ENCODE measurements at places on chromosomes 2 and 18.

GRCh38 chr18:35506024-35506712 lies 8.4 kb upstream of the INO80C start:
- no peak for DNase-seq

GRCh38 chr18:306608-307255 lies 38.9 kb upstream of the THOC1 start:
- no peak for DNase-seq

DNA sequence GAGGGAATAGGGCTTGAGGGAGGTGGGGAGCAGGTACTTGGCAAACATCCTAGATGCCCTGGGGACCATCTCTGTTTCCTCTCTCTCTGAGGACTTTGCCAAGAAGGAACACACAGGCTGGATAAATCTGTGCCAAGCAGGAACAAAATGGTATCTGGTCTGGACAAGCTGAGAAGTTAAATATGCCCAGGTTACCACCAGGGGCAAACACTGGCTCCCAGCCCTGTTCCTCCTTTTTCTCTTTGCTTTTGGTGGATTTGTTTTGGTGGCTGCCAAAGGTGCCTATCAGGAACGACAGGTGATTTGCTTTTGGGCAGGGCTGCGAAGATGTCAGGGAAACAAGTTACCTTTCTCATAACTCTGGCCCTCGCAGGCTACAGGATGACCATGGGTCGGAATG lies 227.5 kb upstream of the SMAD2 start:
- DNase-seq, result no peak

GRCh38 chr2:102235491-102235890 lies 48.7 kb downstream of the IL1RL2 start:
- DNase-seq, result no peak

DNA sequence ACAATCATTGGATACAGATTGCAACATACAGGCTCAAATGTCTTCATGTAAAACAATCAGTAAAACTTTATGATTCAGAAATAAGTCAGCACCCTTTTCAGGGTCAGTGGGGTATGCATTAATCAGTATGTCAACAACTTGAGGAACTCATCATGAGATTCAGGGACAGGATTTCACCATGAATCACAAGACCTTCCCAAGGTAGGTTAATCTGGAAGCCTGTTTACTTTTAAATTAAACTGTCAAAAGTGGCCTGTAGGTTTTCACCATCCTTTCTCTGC lies 104.8 kb downstream of the SP100 start:
- no peak for DNase-seq

- DNase-seq, result no peak
These were observed 67.0 kb downstream of the SLC66A2 start for GRCh38 chr18:79884294-79884962.

- no peak for DNase-seq
These were observed 59.8 kb downstream of the PMAIP1 start for GRCh38 chr18:59959606-59960005.

DNA sequence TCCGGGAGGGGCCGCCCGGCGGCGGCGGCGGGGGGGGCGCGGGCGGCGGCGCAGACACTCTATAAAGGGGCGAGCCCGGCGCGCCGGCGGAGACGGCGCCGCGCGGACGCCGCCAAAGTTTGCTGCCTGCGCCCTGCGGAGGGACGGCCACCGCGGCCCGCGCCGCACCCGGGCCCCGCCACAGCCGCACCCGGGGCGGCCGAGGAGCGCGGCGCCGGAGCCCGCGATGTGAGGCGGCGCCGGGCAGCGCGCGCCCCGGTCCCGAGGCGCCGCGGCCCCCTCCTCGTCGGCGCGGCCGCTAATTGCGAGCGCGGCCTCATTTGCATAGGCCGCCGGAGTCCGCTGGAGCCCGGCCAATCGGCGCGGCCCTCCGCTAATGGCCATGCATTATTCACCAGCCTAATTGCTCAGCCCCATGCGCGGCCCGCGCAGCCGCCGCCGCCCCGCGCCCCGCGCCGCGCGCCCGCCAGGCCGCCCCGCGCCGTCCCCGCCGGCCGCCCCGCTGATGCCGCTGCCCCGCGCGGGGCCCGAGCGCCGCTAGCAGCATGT lies at the start of gene SALL3:
Gene SALL3, plus strand, starts transcription at position 89 of the 549 bp plus-strand sequence. Its CDS starts 457 bp downstream, at position 546.
- DNase-seq, result no peak

- no peak for DNase-seq
These were observed 12.5 kb downstream of the PASK start for GRCh38 chr2:241136661-241137260.

GRCh38 chr2:223088866-223089265 lies 36.9 kb downstream of the KCNE4 start:
- DNase-seq, result no peak

DNA sequence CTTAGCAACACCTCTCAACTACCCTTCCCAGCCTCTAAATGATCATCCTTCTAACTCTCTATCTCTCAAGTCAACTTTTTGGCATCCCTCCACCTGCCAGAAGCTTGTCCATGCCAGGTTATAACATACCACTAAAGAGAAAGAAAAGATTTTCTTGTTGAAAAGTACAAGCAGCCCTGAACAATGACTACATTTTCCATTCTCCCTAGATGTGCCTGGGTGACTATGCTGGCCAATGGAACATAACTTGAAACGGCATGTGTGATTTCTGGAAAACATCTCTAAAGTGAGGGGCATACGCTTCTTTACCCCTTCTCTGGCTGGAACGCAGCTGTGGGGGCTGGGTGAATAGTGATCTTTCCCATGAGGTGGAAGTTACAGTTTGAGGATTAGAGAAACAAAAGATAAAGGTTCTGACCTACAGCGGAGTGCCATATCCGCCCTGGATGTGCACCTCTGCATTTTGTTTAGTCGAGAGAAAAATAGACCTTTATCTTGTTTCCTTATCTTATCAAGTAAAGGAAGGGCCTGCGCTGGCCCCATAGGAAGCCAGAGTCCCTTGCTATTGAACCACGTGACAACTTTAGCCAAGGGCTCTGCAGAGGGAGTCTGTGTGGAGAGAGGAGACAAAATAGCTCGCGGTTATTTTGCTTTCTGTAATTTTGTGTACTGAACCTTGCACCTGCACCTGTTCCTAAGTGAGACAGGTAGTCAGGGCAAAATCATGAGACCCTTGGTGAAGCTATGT lies 436.8 kb downstream of the TGIF1 start:
- no peak for DNase-seq

GRCh38 chr2:46559261-46559660 lies 79.9 kb downstream of the TMEM247 start:
- DNase-seq, result no peak

GRCh38 chr2:190446750-190447516 lies 38.8 kb downstream of the MFSD6 start:
- DNase-seq, result no peak

DNA sequence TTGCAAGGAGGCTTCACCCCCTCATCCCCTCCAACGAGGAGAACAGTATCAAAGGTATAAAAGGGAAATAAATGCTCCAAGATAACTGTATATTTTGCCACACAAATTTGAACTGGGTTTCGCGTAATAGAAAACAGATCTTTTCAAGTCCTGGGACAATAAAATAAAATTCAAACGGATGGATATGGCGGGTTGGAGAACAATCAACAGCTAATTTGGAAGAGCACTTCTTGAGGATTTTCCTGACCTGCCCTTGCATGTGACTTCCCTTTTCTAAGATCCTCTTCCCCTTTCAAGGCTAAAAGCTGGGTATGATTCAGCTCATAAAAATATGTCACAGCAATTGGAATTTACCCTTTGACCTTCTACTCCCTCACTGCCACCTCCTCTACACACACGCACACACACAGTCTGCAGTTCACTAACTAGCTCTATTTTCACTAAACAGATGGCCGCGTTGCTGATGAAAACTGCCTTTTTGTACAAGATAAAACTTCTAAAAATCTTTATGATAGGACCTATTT lies 386.9 kb downstream of the FIGN start:
- peak; percentile 15 for DNase-seq

DNA sequence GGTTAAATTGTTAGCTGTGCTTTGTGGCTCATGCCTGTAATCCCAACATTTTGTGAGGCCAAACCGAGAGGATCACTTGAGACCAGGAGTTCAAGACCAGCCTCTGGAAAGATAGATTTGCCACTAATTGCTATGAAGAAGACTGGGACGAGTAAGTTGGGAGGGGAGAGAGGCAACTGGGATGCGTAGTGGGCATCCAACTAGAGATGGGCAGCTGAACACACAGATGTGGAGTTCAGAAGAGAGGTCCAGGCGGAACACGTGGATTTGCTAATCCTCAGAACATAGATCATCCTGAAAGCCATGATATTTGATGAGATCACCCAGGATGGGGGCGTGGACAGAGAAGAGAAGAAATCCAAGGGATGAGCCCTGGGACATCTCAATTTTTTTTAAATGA lies 48.7 kb downstream of the CYP26B1 start:
- no peak for DNase-seq

DNA sequence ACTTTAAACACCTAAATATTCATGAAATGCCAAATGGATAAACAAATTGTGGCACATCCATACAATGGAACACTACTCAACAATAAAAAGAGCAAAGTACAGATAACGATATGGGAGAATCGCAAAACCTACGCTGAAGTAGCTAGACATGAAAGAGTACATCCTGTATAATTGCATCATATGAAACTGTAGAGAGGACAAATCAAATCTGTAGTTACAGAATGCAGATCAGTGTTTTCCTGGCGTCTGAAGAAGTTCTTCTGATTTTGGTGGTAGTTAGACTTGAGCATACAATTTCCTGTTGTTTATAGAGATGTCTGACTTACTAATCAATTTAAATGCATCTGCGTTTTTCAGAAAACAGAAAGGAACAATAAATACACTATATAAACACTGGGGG lies 394.4 kb downstream of the SOCS6 start:
- no peak for DNase-seq

GRCh38 chr2:84875213-84875560 lies 5.7 kb downstream of the TRABD2A start:
- no peak for DNase-seq

DNA sequence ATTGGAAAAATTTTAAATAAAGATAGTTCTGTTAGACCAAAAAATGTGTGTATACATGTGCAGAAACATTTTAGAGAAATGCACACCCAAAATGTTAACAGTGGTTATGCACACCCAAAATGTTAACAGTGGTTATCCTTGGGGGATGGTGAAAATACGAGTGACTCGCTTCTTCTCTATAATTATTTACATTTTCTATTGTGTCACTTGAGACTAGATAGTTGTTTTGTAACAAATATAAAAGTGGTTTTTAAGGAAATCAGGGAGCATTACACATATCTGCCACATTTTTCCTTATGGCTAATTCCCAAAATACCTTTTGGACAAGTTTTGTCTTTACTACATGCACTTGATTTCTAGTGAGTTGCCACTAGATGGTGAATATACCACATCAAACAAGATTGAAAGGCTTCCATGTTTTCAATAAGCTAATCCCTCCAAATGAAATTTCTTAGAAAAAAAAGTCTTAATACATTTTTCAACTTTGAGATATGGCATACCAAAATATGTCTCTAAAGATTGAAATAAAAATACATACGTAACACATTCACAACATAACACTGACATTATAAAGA lies 9.0 kb upstream of the HIBCH start:
- no peak for DNase-seq

GRCh38 chr2:23404426-23404825 lies 19.4 kb downstream of the KLHL29 start:
- peak; percentile 56 for DNase-seq

DNA sequence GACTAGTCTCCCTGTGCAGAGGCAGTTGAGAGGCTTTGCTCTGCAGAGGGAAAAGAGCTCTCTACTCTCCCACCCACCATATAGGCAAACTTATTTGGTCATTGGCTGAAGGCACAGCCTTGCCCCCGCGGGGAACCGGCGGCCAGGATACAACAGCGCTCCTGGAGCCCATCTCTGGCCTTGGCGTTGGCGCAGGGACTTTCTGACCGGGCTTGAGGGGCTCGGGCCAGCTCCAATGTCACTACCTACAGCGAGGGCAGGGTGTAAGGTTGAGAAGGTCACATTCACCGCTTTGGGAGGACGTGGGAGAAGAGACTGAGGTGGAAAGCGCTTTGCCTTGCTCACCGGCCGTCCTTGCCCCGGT lies 2.2 kb downstream of the ONECUT2 start:
- no peak for DNase-seq

GRCh38 chr2:107525406-107525805 lies 301.3 kb upstream of the RGPD4 start:
- DNase-seq, result peak; percentile 58

GRCh38 chr2:172128484-172128883 lies 25.8 kb upstream of the DLX2 start:
- no peak for DNase-seq

- no peak for DNase-seq
These were observed 131.9 kb upstream of the EML6 start for GRCh38 chr2:54591551-54591950.

DNA sequence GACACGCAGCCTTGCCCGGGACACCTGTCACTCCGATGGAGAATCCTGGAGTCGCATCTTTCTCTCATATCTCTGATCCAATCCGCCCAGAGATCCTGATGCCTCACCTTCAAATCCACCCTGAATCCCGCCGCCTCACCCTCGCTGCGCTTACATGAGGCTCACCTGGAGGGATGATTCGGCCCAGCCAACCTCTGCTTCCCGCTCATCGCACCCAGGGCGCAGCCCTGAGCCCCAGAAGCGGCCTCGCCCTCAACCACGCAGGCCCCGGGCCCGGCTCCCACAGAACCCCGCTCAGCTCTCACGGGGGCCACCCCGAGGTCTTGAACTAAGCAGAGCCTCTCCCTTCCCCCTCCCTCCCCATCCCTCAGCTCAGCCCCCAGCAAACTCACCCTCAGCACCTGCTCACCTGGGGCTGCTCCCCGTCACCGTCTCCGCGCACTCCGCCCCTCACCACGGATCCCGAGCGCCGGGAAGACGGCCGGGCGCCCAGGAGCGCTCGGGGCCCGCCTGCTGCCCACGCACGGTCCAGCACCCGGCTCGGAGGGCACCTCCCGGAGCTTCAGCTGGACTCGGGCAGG lies 160.0 kb downstream of the NDUFA10 start:
- DNase-seq, result no peak

- peak; percentile 49 for DNase-seq
These were observed 39.8 kb upstream of the AAK1 start for GRCh38 chr2:69683170-69683971.

DNA sequence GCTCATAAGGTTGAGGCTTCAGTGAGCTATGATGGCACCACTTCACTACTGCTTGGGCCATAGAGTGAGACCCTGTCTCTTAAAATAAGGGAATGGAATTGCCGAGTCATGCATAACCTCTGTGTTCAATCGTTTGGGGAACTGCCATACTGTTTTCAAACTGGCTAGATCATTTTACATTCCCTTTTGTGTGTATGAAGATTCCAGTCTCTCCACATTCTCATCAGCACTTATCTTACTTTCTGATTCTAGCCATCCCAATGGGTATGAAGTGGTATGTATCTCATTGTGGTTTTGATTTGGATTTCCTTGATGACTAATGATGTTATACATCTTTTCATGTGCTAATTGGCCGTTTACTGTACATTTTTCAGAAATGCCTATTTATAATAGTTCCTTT lies 23.7 kb downstream of the MARCHF7 start:
- no peak for DNase-seq

DNA sequence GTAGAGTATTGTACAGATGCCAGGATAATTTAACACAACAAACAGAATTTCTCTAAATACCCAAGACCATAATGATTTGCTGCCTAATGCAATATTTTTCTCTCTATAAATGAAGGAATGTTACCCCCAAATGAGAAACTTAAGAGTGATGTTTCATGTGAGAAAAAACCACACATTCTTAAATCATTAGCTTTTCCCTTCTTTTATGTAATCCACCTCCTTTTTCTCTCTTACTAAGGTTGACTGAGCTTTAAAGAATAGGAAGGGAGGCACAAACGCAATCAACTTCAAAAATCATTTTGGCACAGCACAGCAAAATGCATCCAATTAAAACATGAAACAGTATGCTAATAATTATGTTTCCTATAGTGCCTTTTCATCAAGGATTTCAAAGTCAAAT lies 698.1 kb upstream of the CDH2 start:
- DNase-seq, result no peak

- DNase-seq, result peak; percentile 84
These were observed 16.4 kb upstream of the THADA start for GRCh38 chr2:43611987-43612894.
